Stimulated activated CD4-positive, alpha-beta T cell treated with anti-CD3 and anti-CD28 coated beads, Interleukin-1b, Interleukin-23, amount 100 ng/mL, for 4 hours (primary cell): ENCODE measurements at places on chromosomes 1 and 21.

- no peak for DNase-seq
Observed at GRCh38 chr21:41418393-41418792, 7.6 kb upstream of the MX1 start.

DNA sequence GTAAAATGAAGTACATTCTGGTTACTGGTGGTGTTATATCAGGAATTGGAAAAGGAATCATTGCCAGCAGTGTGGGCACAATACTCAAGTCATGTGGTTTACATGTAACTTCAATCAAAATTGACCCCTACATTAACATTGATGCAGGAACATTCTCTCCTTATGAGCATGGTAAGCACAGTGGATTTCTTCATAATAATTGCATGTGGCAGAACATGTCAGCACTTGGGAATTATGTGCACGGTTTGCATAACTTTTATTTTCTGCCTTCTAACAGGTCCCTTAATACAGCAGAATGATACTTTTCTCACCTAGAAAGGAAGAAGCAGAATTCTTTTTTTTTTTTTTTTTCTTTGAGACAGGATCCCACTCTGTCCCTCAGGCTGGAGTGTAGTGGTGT lies 3.8 kb downstream of the CTPS1 start:
- DNase-seq = no peak

DNA sequence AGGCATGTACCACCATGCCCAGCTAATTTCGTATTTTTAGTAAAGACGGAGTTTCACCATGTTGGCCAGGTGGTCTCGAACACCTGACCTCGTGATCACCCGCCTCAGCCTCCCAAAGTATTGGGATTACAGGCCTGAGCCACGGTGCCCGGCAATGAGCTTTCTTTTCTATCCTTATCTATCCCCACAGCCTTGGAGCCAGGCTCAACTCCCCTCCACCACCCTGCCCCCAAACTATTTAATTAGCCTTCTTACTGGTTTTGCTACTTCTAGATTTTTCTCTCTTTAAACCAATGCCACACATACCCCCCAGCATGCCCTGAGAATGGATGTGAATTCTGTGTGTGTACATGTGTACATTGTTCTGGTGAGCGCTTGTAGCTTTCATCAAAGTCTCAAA lies 5.7 kb upstream of the VANGL2 start:
- DNase-seq = no peak

- DNase-seq = no peak
Observed at GRCh38 chr1:21192284-21192683, 15.6 kb upstream of the EIF4G3 start.

DNA sequence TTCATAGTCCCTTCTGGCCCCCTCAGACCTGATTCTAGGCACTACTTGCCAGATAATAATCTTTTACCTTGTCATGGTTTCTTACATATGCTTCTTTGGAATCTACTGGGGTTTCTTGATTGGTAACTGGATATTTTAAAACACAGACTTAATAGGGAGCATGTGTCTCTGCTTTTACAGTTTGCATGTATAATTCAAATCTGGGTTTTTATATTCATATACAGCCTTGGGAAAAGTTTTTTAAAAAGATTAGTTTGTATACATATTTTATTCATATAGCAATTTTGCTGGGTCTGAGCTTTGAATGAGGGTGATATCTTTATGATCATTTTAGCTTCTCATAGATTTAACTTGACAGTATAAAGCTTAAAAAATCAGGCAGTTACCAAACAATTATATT lies 21.1 kb upstream of the CD1D start:
- DNase-seq = no peak

DNA sequence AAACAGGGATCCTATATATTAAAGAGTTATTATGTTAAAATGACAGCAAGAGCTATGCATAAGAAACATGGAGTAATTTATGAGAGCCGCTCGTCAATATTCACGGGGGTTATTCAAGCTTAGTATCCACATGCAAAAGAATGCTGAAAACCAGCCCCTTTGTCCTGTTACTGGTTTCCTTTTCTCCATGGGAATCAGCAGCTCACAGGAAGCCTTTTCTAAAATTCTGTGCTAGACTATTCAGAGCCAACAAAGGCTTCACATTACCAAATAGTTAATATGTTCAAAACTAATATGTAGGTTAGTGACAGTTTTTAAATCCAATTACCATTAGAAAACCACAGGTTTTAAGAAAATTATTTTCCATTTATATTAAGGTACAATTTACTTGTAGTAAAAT lies 225.6 kb upstream of the MAP1LC3C start:
- no peak for DNase-seq

- DNase-seq = no peak
Observed at GRCh38 chr1:114719424-114719787, 2.8 kb upstream of the NRAS start.

GRCh38 chr1:209756615-209757445 lies 977 bp downstream of the TRAF3IP3 start:
- DNase-seq = no peak
